SW480 (cell line): ENCODE measurements at places on chromosomes 16 and 17.

DNA sequence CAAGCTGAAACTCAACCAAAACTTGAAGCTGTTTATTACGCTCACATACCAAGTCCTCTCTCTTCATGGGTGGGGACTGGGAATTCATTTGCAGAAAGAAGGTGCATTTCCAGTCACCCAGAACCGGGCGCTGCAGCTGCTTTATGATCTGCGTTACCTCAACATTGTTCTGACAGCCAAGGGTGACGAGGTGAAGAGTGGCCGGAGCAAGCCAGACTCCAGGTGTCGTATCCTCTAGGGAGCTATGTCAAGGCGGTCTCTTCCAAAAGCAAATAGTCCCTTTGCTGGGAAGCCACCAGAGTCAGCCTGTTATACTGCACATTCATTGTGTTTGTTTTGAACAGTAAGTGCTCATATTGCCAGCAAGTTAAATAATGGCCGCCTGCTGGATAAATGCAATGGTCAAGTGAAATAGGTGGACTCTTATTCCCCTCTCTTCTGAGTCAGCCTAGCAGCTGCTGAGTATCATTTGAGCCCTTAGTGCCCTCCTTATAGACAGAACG, 12.7 kb downstream of the COG1 start:
- DNase-seq: no peak

GRCh38 chr17:60361889-60362288, 30.0 kb downstream of the USP32 start:
- DNase-seq: no peak

DNA sequence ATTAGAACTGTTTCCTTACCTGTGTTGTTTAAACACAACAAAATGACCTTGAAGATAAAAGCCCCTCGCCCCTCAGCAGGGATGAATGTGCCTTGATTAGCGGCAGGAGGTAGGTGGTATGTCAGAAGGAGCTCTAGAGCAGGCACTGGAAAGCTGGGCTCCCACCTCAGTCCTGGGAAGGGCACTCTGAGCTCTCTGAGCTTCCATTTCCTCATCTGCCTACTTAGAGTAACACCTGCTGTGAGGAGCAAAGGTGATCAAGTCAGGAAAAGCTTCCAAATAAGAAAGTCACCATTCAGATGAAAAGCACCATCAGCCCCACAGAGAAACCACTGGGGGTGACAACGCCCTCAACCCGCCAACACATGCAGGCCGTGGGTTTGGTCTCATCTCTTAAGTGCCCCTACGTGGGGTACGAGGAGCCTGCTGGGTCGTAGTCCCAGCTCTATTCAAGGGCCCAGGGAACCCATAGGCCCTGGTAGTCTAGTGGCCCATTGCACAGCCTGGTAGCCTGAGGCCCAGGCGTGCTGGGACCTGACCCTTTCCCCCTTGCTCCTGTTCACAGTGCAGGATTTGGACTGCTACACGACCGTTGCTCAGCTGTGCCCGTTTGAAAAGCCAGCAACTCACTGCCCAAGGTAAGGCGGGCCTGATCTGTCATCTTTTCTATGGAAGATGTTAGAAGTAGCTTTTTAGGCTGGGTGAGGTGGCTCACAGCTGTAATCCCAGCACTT, 57.3 kb downstream of the CRISPLD2 start:
- no peak for DNase-seq

DNA sequence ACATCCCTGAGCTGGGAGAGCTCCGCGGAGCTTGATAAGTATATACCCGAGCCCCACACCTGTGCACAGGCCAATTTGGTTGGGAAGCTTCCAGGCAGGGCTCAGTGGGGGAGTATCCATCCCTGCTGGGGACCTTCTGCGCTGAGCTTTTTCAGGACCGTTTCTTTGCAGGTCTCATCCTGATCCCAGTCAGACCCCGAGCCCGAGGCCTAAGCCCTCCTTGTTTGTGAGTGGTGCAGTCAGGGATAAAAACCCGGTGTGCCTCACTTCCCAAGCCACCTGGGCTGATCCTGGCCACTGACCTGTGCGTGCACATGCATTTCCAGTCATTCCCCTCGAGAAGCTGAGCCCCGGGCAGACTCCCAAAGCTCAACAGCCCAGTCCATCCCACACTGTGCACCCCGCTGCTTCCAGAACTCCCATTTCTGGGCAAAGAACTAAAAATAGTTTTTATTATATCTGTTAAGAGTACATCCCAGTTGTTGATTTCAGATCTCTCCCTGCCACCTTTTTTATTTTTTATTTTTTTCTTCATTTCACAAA, 27.3 kb upstream of the NAT9 start:
- no peak for DNase-seq

DNA sequence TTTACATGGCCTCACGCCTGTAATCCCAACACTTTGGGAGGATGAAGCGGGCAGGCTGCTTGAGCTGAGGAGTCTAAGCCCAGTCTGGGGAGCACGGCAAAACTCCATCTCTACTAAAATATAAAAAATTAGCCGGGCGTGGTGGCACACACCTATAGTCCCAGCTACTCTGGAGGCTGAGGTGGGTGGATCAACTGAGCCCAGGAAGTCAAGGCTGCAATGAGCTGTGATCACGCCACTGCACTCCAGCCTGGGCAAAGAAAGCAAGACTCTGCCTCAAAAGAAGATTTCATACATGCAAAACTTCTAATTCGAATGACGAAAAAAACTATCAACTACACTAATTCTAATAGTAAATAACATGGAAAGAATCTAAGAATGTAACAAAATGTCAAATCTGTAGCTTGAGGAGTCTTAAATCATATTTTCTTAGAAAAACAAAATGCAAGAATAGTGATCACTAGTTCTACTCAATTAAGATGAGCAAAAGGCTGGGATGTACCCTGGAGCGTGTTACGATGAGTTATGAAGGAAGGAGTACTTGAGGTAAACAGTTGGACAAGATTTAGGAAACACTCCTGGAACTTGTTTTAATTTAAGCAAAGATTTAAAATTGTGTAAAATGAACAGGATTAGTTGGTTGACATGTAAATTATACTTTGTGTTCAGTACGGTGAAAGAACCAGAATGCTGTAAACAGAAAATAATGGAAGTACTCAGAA, 20.7 kb downstream of the YWHAE start:
- no peak for DNase-seq

DNA sequence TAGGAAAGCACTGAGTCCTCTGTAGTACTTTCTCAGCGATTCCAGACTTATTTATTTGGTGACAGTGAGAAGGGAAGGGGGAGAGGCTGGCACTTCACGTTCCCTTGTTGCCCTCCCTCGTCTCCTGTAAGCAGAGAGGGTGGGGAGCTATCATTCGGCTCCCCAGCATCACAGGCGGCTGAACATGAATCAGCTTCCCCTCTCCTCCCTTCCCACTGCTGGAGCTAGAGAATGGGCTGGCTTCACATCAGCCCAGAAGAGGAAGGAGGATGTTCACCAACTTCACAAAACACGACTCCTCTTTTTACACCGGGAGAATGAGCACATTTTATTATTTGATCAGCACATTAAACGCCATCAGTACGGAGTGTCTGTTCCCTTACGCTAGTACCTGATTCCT, 6.7 kb upstream of the CMIP start:
- no peak for DNase-seq
